ENCODE measurements at places on chromosomes 2 and 18. TPM values are rescaled to one million over a fixed set of nuclear protein-coding genes. Genes with fewer than 3 reads are reported as not detected.

The ANKRD30BL gene
- not detected for total RNA-seq

The LCLAT1 gene
- total RNA-seq = 26.0 TPM

The NDUFV2 gene
- total RNA-seq = 119 TPM

The RPRM gene
- 3.1 TPM for total RNA-seq

The RND3 gene
- total RNA-seq = 40.3 TPM

The MFF gene
- 84.8 TPM for total RNA-seq

The MFSD6 gene
- total RNA-seq = 15.4 TPM

The SGPP2 gene
- 19.8 TPM for total RNA-seq

The RAPH1 gene
- total RNA-seq = 21.7 TPM

Measured in progenitor cell of endocrine pancreas (in vitro differentiated cells).